DND-41 (cell line): ENCODE measurements at places on chromosomes 2 and 18.

DNA sequence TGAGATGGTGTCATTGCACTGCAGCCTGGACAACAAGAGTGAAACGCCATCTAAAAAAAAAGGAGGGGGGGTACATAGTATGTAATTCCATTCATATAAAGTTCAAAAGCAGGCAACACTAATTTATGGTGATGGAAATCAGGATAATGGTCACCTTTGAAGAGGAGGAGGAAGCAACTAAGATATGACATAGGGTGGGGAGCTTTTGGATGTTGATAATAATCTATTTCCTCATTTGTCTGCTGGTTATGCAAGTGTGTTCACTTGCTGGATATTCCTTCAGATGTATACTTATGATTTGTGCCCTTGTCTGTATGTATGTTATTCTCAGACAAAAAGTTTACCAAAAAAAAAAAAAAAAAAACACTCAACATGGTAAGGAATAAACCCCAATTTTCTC lies 28.6 kb upstream of the ATIC start:
- no peak for DNase-seq

DNA sequence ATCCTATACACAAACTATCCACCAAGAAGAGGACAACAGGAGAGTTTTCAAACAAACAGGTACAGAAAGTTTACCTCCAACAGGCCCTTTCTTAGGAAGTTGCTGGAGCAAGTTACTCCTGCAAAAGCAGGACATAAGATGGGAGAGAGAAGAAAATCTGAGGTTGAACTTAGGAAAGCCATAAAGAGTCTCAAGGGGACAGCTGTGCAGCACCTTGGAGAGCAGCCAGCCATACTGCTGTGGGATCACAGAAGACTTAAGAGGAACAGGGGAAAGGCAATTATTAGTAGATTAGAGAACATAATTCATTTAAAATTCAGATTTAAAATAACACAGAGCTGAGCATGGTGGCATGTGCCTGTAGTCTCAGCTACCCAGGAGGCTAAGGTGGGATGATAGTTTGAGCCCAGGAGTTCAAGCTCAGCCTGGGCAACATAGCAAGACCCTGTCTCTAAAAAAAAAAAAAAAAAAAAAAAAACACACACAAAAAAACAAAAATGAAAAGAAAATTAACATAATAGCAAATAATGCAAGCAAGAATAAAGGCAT lies 148.1 kb upstream of the SIX3 start:
- DNase-seq = peak; percentile 57

DNA sequence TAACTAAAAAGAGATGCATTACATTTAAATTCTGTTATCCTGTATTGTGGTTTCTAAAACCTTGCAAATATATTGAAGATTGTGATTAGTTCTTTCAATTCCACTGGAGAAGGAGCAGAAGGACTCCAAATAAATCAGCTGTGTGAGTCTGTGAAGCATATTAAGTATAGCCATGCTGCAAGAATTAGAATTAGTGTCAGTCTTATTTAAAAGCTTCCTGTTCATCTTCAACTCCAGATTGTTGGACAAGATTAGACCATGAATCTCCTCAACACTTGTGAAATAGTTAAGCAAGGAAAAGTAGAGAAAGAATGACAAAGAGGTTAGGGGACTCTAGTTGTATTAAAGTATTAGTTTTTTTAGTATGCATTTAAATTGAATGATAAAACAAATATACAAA lies 92.5 kb upstream of the LRP1B start:
- no peak for DNase-seq

GRCh38 chr2:218605432-218605831 lies 2.3 kb upstream of the PLCD4 start:
- no peak for DNase-seq

- no peak for DNase-seq
Measured at GRCh38 chr2:3493615-3494007, 25.7 kb downstream of the ADI1 start.

- no peak for DNase-seq
Measured at GRCh38 chr18:45046961-45047360, 366.3 kb downstream of the SETBP1 start.

- DNase-seq = no peak
Measured at GRCh38 chr2:197080578-197081216, 154.2 kb upstream of the PGAP1 start.

DNA sequence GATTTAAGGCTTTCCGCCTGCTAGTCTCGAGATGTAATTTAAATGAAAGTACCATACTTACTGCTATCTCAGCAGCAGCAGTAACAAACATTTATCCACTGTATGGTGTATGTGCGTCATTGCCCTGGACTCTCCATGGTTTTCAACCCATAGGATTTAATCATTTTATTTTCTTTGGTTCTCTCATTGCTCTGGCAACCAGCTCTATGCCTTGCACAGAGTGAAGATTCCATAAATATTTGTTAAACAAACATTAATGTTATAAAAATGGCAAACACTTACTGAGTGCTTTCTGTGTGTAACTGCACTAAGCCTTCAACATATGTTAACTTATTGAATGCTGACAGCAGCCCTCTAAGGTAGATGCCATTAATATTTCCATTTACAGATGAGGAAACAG lies 1.3 kb upstream of the LMAN1 start:
- DNase-seq = no peak

GRCh38 chr2:17497718-17498117 lies 20.5 kb downstream of the RAD51AP2 start:
- no peak for DNase-seq

- DNase-seq = no peak
Measured at GRCh38 chr2:120238728-120239487, 13.7 kb upstream of the RALB start.

GRCh38 chr2:168907940-168908662 lies 7.0 kb downstream of the G6PC2 start:
- DNase-seq = no peak

- no peak for DNase-seq
Measured at GRCh38 chr2:40187054-40187453, 264.8 kb downstream of the SLC8A1 start.

GRCh38 chr18:61587865-61588264 lies 254.6 kb downstream of the CDH20 start:
- DNase-seq = no peak

- DNase-seq = no peak
Measured at GRCh38 chr18:26875040-26875654, 9.6 kb upstream of the AQP4 start.
